ENCODE measurements at places on chromosomes 5 and 9.

DNA sequence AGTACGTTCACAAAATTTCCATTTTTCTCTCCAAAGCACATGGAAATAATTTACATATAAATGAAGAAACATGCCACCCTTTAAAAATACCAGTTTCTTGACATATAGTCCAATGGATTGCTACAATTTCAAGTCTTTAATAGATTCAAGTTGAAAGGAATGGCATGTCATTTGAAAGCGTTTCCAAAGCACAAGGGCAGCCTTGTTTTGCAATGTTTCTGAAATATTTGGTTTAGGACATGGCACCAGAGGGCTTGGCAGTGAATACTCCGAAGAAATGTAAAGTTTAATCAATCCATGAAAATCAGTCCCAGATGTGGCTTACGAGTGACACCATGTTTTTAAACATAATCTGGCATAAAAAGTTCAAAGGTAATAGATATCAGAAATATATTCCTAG is 333.7 kb downstream of the PDE4D start:
- no peak for DNase-seq

- no peak for DNase-seq
These were observed 159.5 kb upstream of the CDH10 start for GRCh38 chr5:24804221-24804681.

- DNase-seq, result no peak
These were observed 24.3 kb downstream of the CPLX2 start for GRCh38 chr5:175895686-175896102.

GRCh38 chr5:31944684-31945445 is 229.3 kb downstream of the GOLPH3 start:
- no peak for DNase-seq

- DNase-seq, result no peak
These were observed 119.1 kb downstream of the C9orf50 start for GRCh38 chr9:129501771-129502319.

DNA sequence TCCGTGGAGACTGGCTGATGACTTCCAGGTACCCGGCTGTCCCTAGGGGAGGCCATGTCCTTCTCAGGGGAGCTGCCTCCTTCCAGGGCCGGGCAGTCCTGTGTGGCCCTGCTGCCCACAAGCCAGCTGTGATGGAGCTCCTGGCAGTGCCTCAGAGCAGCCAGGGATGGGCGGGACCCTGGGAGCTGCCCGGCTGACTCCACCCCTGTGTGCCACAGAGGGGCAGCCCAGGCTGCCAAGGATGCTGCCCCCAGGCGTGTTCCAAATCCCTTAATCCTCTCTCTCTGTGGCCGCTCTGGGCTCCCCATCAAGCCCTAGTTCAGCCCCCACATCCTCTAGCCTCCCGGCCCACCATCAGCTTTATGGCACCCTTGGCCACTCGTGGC is 7.0 kb upstream of the SCGB3A1 start:
- no peak for DNase-seq

GRCh38 chr5:89728750-89729149 is 680.8 kb downstream of the CETN3 start:
- DNase-seq, result peak; percentile 65

GRCh38 chr5:18736051-18736398 is 1101.8 kb downstream of the TAF11L14 start:
- no peak for DNase-seq

DNA sequence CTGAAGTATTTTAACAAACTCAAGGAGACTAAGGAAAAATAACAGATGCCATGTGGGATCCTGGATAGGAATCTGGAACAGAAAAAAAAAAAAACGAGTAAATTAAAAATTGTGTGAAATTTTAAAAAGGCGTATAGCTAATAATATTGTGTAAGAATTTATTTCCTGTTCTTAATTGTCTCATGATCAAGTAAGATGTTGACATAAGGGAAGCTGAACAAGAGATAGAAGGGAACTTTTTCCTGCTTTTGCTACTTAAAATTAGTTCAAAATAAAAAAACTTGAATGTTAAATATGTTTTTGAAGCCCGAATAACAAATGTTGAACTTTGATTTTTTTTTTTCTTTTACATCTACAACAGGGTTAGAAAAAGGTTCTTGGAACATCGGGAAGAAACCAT is 10.5 kb downstream of the SNAPC3 start:
- DNase-seq, result no peak

DNA sequence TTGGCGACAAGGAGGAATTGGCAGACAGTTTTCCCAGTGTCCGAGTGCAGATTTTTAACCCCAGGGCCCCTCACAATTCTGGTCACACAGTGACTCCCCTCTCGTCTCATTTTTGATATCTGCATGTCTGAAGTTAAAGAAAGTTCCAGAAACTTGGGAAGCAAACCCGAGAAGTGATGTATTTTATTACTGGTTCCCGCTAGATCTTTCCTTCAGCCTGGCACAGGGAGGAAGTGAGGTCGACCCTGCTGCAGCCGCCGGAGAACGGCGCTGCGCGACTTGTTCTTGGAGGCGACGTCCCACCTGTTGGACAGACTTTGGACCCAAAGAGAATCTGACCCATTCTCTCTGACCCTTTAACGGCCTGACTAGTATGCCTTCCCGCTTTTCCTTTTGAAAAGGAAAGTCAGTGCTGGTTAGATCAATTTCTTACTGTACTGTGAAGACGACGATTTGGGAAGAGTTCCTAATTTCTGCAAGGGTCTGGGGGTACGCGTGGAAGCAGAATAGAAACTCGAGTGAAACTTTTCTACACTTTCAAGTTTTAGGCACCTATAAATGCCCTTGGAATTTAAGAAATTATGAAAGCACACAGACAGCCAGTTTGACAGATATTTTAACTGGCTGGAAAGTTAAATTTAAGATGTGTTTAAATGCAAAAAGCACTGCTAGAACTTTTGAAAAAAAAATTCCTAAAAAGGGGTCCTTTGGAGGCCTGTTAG is 744 bp downstream of the OTULIN start:
- no peak for DNase-seq

DNA sequence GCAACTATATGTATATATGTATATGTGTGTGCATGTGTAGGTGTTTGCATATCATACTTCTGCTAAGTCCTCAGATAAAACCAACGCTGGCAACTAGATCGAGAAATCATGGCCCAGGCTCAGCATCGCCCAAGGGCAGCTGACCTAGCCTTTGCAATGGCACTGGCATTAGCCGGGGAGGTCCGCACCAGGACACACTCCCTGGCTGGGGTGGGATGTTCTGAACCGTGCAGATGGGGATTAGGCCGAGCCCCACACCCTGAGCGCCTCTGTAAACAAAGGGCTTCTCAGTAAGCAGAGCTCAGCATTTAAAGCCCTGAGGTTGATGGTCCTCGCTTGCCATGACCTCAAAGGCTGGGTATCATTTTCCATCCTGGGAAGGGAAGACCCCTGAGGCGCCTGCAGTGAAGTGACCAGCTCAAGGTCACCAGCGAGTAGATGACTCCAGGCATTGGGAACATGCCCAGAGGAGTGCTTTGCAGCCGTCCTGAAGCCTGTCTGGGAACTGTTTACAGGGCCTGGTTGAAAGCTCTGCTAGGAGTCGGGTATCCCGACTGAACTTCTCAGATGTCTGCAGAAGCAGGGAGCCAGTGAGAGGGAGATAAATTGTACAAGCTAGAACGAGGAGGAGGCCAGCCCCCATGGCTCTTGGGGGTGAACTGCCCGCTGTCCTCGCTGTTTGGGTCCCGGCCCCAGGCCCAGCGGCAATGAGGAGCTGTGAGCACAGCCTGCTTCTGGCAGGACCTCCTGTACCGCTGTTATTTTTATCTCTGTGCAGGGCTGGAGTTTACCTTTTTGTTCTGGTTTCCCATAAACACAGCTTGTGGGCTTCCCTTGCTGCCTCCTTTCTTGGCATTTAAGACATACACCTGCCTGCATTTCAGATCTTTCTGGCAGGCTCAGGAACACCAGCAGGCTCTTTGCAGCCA is 18.4 kb downstream of the GADD45G start:
- DNase-seq, result no peak

GRCh38 chr5:119368238-119368630 is 12.4 kb downstream of the TNFAIP8 start:
- DNase-seq, result no peak

DNA sequence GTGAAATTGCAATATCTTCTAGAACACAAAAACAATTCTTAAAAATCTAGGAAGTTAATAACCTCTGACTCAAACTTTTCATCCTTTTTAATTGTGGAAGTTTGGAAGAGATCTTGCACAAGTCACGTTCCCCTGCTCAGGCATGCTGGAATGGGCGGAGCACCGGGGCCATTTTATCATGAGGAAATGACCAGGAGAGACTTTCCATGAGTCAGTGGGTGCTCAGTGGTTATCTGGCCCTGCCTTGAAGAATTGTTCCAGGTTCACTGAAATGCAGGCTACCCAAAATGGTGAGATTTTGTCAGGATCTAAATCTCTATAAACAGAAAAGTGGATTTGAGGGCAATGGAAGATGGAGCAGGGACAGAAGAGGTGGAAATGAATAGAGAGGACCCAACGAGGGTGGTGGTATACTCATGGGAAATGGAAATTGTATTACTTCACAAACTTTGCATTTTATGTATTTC is 61.2 kb downstream of the FYB1 start:
- DNase-seq, result no peak

- DNase-seq, result no peak
These were observed 34.7 kb upstream of the CLINT1 start for GRCh38 chr5:157893611-157894010.

- no peak for DNase-seq
These were observed 65.0 kb upstream of the SUB1 start for GRCh38 chr5:32520356-32520755.

GRCh38 chr5:123084730-123085605 is 4.1 kb upstream of the PRDM6 start:
- DNase-seq, result no peak

- no peak for DNase-seq
These were observed 25.4 kb downstream of the HRH2 start for GRCh38 chr5:175683231-175683630.

- DNase-seq, result no peak
These were observed 102.1 kb upstream of the FBXL17 start for GRCh38 chr5:108484035-108484434.

DNA sequence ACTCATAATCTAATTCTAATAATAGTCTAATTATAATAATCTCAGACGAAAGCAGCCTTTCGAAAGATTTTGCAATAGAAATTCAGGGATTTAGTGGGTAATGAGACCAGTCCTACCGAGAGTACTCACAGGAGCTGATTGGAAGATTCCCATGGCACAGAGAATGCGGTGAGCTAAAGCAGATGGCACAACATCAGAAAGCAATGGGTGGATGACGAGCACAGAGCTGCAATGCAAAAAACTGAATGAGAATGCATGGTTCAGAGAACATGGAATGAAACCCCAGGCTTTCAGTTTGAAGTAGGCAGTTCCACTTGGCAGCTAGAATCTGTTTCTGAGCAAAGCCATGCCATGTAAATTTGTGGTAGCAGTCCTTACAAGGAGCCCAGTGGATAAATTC is 78.2 kb upstream of the SPINK5 start:
- no peak for DNase-seq

DNA sequence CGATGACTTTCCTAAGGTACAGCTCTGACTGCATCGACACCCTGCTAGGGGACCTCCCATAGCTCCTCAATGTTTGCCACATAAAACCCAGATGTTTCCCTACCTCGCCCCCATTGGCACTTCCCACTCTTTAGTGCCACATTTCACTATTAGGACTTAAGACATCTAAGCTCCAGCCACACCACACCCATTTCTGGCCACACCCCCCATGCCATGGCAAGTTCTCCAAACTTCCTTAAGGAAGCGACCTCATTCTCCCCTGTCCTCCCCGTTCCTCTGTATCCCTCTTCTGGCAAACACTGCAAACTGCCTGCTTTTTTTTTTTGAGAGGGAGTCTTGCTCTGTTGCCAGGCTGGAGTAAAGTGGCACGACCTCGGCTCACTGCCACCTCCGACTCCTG is 62.9 kb downstream of the USP20 start:
- DNase-seq, result no peak

DNA sequence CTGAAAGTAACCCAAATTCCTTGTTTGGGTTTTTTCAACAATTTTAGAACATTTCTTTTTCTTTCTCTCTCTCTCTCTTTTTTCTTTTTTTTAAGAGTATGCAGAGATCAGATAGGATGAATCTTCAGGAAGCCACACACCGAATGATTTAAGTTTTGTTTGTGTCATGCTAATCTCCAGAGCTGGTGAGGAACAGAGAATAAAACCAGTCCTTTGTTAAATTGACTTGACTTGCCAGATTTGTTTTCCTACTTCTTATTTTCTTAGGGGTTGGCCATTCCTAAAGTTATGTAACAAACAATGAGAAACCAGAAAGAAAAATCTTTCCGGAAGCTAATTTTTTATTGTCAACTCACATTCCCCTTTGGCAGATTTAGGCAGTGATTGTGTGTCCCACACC is 1669.3 kb upstream of the CDH6 start:
- DNase-seq, result no peak

GRCh38 chr5:57531333-57531732 is 48.7 kb upstream of the ACTBL2 start:
- no peak for DNase-seq

DNA sequence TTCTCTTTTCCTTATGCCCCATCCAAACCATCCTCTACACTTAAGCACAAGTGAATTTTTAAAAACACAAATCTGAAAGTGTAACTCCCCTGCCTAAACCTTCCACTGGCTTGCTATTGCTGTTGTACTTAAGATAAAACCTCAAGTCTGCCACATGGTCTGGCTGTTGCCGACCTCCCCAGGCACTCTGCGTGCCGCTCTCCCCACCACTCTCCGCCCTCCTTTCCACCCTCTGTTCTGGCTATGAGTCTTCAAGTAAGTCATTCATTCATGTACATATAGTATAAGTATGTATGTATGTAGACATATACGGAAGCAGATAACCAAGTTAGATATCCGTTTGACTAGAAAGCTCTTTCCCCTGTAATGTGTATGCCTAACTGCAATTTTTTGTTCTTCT is 94.7 kb upstream of the ANKRD55 start:
- DNase-seq, result no peak

DNA sequence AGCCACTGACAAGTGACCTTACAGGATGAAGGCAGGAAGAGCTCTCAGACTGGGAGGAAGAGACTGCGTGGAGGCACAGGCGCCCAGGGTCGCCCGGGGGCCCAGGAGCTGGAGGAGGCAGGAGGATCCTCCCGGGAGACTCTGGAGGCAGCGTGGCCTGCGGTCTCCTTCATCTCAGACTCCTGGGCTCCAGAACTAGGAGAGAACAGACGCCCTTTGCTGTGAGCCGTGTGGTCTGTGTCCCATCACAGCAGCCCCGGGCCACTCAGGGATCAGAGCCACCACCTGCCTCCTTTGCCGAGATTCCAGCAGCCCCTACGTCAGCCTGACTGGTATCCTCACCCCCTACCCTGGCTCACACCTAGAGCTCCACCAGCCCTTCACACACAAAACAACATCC is 45.2 kb downstream of the SLC12A7 start:
- DNase-seq, result no peak

- no peak for DNase-seq
These were observed 17.1 kb downstream of the VPS13A start for GRCh38 chr9:77194423-77194822.

- no peak for DNase-seq
These were observed 43.6 kb downstream of the SLC6A3 start for GRCh38 chr5:1401536-1402138.

Measured in skeletal muscle cell (primary cell).